ENCODE measurements at places on chromosomes 12 and 14.
A peak's percentile ranks its signal among the peaks of the same experiment; 100 is the strongest.

DNA sequence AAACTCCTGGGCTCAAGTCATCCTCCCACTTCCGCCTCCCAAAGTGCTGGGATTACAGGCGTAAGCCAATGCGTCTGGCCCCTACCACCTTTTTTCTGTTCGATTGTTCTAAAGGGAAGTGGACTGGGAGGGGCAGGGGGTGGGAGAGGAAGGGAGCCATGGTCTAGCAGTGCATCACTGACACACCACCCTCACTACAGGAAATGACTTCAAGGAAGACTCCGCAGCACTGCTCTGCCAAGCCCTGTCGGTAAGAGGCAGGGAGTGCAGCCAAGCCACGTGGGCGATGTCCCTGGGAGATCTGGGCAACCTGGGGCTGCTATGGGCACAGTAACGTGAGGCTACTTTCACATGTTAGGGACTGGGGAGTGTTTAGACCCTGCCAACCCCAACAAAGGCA is 18.0 kb downstream of the LRRC74A start:
- DNase-seq = no peak

GRCh38 chr12:12560587-12561370 is 1.9 kb downstream of the DUSP16 start:
- DNase-seq = peak; percentile 53

DNA sequence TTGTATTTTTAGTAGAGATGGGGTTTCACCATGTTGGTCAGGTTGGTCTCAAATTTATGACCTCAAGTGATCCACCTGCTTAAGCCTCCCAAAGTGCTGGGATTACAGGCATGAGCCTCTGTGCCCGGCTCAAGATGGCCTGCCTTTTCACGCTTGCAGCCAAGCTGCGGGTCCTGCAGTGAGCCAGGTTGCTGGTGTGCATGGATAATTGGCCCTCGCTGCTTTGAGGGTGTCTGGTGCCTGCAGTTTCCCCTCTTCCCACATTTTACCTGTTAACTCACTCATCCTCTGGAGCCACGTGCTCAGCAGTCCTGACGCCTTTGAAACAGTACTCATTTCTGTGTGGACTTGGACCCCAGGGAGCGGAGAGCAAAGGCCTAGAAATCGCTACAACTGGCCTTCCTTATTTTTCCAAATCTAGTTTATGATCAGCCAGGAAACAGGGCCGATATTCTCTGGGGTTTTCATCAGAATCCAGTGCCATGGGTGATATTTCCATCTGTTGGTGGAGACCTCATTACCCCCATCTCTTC is 42.2 kb downstream of the TPCN1 start:
- no peak for DNase-seq

GRCh38 chr14:81669308-81669707 is 135.7 kb upstream of the SEL1L start:
- no peak for DNase-seq

GRCh38 chr14:77022236-77022852 is 6.2 kb downstream of the IRF2BPL start:
- DNase-seq = no peak

DNA sequence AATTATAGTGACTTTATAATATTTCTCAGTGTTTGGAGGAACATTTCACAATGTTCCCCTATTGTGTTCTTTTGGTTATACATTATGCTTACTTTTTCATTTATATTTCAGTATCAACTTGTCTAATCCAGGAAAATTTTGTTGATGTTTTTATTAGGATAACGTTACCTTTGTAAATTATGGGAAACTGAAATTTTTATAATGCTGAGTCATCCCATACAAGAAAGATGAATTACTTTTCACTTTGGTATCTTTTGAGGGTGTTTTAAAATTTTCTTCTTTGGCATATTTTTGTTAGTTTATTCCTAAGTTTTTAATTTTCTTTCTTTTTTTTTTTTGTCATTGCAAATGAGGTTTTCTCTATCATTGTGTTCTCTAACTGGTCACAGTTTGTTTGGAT is 542.7 kb downstream of the SLC16A7 start:
- DNase-seq = no peak

DNA sequence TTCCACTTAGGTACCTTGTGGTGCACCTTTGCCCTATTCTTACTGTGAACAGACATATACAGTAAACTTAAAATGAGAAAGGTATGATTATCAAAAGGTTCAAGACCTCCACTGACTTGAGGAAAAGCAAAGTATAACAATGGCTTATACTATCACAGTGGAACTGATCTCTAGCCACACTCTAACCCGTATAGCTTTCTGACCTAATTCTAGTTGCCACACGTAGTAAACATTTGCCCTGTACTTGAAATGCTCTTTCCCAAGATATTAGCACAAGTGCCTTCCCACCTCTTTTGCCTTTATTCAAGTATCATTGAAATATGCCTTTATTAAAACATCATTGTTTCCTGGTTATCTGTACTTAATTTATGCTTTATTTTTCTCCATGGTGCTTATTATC is 250.4 kb upstream of the PPFIA2 start:
- DNase-seq = no peak

DNA sequence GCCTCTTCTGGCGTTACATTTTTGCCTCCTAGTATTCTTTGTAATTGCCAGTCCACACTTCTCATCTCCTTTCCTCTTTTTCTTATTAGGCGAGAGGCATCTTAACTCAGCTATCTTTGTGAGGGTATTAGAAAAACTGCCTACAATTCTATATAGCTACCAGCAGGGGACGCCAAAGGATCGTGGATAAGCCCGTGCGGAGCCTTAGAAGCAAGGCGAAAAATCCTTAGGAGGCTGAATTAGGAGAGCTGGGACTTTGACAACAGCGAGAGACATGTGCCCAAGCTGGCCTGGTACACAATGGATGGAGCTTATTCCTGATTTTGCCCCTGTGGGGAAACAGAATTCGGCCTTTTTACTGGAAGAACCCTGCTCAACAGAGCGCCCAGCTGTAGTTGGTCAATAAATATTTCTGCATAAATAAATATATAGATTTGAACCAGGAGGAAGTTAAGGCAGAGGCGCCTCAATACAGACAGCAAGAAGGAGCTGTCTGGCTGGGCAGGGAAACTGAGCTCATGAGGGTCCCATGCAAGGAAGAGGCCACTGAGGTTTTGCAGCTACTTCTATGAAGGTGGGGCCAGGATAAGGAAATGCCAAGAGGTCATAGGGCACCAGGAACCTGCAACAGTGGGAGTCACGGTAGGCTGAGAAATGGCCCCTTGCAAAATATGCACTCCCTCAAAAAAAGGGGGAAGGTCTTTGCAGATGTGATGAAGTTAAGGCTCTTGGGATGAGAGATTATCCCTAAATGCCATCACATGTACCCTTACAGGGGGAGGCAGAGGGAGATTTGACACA is 14.6 kb upstream of the RBM19 start:
- peak; percentile 77 for DNase-seq
